ENCODE measurements at places on chromosomes 11 and 22. TPM values are rescaled to one million over a fixed set of nuclear protein-coding genes. Genes with fewer than 3 reads are reported as not detected.

TSGA10IP gene
- total RNA-seq: not detected

PTPRCAP gene
- 0.24 TPM for total RNA-seq

TRPM5 gene
- not detected for total RNA-seq

SCT gene
- not detected for total RNA-seq

RPLP2 gene
- total RNA-seq: 2,420 TPM

OR11H1 gene
- total RNA-seq: not detected

All from A549 treated with CORT108297 at 1 μM for 4 hours (cell line).